ENCODE measurements at places on chromosomes 7 and 10. TPM values are rescaled to one million over a fixed set of nuclear protein-coding genes. Genes with fewer than 3 reads are reported as not detected.

The LEP gene
- total RNA-seq = not detected

The CYP26C1 gene
- total RNA-seq = not detected

The PNLIPRP2 gene
- total RNA-seq = not detected

The ABCF2 gene
- total RNA-seq = 26.9 TPM

The ZMIZ2 gene
- 134 TPM for total RNA-seq

The ANLN gene
- total RNA-seq = 64.3 TPM

The TFPI2 gene
- 0.86 TPM for total RNA-seq

The TSPAN12 gene
- not detected for total RNA-seq

The GPNMB gene
- 1.3 TPM for total RNA-seq

The PLEKHS1 gene
- total RNA-seq = not detected

The IL2RA gene
- 1,342 TPM for total RNA-seq

The CPEB3 gene
- 2.9 TPM for total RNA-seq

- H3K36me3 ChIP-seq = no peaks in the 10 kb centered on the region
- no peaks in the 10 kb centered on the region for H3K27me3 ChIP-seq
- H3K4me3 ChIP-seq = no peak overlapping the region
- H3K27ac ChIP-seq = no peak overlapping the region
Measured at GRCh38 chr7:19097165-19098055, 20.0 kb downstream of the TWIST1 start.

DNA sequence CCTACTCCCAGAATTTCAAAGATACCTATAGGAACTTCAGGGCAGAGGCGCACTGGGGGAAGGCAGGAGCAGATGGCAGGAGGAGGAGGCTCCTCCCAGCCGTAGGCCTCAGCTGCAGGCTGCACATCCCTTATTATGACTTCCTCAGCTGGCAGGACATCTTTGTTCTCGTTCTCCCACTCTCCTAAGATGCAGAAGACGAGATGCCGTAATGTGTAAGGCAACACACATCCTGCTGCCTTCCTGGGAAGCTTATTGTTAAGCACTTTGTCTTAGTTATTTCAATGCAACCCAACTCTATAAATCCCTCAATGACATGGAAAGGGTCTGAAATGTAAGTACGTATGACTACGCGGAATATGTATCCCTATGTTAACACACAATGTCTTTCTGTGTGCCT, 599.8 kb upstream of the MGMT start:
- no peak overlapping the region for H3K27ac ChIP-seq
- H3K4me1 ChIP-seq = no peaks in the 10 kb centered on the region
- no peaks in the 10 kb centered on the region for H3K27me3 ChIP-seq
- no peak overlapping the region for H3K4me3 ChIP-seq

DNA sequence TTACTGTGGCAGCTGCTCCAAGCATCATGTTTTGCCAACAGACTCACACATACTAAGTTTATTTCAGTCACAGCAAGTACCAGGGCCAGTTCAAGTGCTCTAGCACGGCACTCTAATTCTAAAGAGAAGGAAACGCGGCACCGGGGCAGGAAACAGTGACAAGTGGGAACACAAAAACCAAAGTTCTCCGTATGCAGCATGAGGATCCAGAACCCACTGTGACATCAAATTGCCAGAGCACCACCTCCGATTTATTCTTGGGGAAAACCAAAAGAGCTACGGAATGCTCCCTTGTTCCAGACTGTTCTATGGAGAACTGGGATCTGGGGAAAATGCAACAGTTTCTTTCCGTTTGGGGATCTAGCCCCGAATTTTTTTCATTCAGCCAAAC, 448 bp upstream of the PTER start:
- ATAC-seq = peak; percentile 1
- no peaks in the 10 kb centered on the region for H3K27me3 ChIP-seq
- H3K36me3 ChIP-seq = peaks cover 50% of the 10 kb centered on the region
- peaks cover 23% of the 10 kb centered on the region for H3K4me1 ChIP-seq
- peak overlapping the region; percentile 89 for H3K4me3 ChIP-seq
- peak overlapping the region; percentile 92 for H3K27ac ChIP-seq

DNA sequence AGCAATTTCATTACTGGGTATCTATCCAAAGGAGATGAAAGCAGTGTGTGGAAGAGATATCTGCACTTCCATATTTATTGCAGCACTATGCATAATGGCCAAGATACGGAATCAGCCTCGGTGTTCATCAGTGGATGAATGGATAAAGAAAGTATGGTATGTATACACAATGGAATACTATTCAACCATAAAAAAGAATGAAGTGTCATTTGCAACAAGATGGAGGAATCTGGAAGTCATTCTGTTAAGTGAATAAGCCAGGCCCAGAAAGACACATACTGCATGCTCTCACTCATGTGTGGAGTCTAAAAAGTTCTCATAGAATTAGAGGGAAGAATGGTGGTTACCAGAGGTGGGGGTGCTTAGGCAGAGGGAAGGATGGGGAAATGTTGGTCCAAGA, 35.3 kb downstream of the CREM start:
- no peak overlapping the region for H3K4me3 ChIP-seq
- no peaks in the 10 kb centered on the region for H3K4me1 ChIP-seq
- H3K36me3 ChIP-seq = peaks cover 11% of the 10 kb centered on the region
- no peaks in the 10 kb centered on the region for H3K27me3 ChIP-seq
- no peak for ATAC-seq

DNA sequence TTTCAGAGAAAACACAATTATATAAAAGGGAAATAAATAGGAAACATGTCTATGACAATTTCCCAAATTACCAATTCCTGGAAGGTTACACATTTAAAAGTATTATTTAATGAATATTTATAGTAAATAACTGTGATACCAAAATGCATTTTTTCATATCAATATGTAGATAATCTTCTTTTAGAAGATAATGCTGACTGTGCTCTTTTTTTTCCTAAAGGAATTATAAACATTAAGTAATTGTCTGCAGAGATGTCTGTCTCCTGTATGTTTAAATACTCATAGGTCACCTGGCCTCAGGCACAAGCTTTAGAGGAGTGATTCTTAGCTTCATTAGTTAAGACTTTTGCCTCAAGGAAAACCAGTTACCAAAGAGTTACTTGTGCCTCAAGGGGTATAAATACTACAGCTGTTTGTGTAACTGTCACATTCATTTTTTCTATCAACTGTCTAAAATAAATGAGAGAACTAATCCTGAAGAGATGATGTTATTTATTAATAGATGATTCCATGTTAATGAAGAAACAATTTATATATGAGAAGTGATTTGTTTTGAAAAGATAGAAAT, 77.1 kb downstream of the DNAJC1 start:
- H3K27me3 ChIP-seq = no peaks in the 10 kb centered on the region
- H3K4me1 ChIP-seq = no peaks in the 10 kb centered on the region
- H3K36me3 ChIP-seq = no peaks in the 10 kb centered on the region
- ATAC-seq = no peak
- H3K27ac ChIP-seq = no peak overlapping the region

DNA sequence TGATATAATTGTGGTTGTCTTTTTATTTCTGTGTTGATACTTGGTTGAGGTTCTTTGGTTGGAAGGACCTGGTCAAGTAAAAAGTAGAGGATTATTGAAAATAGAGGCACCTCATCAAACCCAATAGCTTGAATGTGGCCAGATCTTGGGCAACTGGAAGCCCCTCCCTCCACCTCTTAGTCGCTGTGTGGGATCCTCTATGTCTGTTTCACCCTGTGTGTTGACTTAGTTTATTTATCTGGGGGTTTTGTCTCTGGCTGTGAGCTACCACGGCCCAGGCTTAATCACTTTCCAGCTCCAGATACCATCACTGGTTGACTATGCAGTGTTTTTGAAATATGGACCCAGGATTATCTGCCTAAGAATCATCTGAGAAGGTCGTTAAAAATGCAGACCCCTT, 58.3 kb downstream of the AP3M1 start:
- H3K4me1 ChIP-seq = peaks cover 4% of the 10 kb centered on the region
- peak overlapping the region; percentile 65 for H3K27ac ChIP-seq
- H3K4me3 ChIP-seq = no peak overlapping the region
- H3K36me3 ChIP-seq = peaks cover 85% of the 10 kb centered on the region

DNA sequence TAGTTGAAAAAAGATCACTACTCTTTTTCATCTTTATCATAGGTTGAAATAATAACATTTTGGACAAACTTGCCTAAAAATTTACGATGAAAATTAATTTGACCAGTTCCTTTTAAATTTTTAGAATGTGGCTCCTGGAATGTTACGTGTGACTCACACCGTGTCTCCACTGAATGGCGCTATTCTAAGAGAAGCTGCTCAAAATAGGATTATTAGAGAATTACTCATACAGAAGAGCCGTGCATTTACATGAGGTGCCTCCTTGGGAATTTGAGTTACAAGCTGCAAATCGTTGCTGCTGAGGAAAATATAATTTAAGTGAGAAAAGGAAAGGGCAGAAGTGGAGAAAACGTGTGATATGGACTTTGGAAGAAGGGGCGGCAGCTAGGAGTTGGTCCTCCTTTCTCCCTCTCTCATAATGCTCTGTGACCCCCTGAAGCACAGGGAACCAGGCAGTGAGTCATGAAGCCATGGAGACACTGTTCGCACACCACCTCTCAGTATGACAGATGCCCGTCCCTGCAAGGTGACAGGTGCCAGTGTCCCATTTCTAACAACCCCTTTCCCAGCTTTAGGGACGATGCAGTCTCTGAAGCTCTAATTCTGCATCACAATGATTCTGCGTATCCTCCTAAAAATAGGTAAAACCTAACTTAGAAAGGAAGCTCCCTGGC, 323.2 kb upstream of the COBL start:
- no peaks in the 10 kb centered on the region for H3K36me3 ChIP-seq
- ATAC-seq = no peak
- no peak overlapping the region for H3K4me3 ChIP-seq
- H3K27ac ChIP-seq = no peak overlapping the region

DNA sequence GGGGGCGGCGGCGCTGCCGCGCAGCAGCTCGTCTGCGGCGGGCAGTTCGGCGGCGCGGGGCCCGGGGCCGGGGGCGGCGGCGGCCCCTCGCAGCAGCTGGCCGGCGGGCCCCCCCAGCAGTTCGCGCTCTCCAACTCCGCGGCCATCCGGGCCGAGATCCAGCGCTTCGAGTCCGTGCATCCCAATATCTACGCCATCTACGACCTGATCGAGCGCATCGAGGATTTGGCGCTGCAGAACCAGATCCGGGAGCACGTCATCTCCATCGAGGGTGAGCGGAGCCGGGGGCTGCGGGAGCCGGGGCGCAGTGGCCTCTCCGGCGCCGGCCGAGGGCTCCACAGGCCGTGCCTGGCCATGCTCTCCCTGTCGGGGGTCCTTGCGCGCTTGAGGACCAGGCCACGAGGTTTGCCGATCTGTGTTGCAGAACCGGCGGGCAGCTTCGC, 548 bp downstream of the AGAP3 start:
- peak overlapping the region; percentile 78 for H3K4me3 ChIP-seq
- peaks cover 19% of the 10 kb centered on the region for H3K4me1 ChIP-seq
- H3K27ac ChIP-seq = peak overlapping the region; percentile 50
- peak; percentile 28 for ATAC-seq
- peaks cover 20% of the 10 kb centered on the region for H3K36me3 ChIP-seq

- H3K27ac ChIP-seq = no peak overlapping the region
- H3K36me3 ChIP-seq = no peaks in the 10 kb centered on the region
- no peaks in the 10 kb centered on the region for H3K4me1 ChIP-seq
Measured at GRCh38 chr10:35300063-35300699, 36.1 kb upstream of the CCNY start.

- H3K27me3 ChIP-seq = peaks cover 3% of the 10 kb centered on the region
- H3K27ac ChIP-seq = no peak overlapping the region
- H3K36me3 ChIP-seq = no peaks in the 10 kb centered on the region
- peaks cover 5% of the 10 kb centered on the region for H3K4me1 ChIP-seq
Measured at GRCh38 chr7:151404216-151405011, 5.4 kb downstream of the WDR86 start.

- H3K27ac ChIP-seq = peak overlapping the region; percentile 32
- H3K4me3 ChIP-seq = no peak overlapping the region
- ATAC-seq = no peak
Measured at GRCh38 chr10:102624094-102624493, 20.2 kb upstream of the TRIM8 start.

GRCh38 chr7:150379441-150380379, 580 bp downstream of the ZNF775 start:
- peak overlapping the region; percentile 91 for H3K4me3 ChIP-seq
- ATAC-seq = no peak
- no peaks in the 10 kb centered on the region for H3K27me3 ChIP-seq
- peaks cover 33% of the 10 kb centered on the region for H3K4me1 ChIP-seq

DNA sequence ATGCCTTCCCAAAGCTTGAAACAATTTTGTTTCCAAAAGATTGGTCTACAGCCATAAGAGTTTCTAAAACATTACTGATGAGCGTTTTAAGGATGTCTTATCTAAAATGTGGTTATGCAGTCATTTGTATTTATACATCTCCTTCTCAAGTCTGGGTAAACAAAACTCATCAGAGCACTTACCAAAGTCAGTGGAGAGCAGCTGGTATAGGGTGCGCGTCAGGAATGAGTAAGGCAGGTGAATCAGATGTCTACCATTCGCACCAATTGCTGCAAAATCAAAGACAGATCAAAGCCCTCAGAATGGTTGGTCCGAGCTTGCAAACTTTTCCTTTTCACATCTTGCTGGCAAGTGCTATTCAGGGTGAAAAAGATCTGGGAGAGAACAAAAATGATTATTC, 65.6 kb upstream of the FAM171A1 start:
- H3K4me3 ChIP-seq = no peak overlapping the region
- H3K36me3 ChIP-seq = no peaks in the 10 kb centered on the region
- H3K4me1 ChIP-seq = no peaks in the 10 kb centered on the region
- ATAC-seq = no peak
- peaks cover 22% of the 10 kb centered on the region for H3K27me3 ChIP-seq

DNA sequence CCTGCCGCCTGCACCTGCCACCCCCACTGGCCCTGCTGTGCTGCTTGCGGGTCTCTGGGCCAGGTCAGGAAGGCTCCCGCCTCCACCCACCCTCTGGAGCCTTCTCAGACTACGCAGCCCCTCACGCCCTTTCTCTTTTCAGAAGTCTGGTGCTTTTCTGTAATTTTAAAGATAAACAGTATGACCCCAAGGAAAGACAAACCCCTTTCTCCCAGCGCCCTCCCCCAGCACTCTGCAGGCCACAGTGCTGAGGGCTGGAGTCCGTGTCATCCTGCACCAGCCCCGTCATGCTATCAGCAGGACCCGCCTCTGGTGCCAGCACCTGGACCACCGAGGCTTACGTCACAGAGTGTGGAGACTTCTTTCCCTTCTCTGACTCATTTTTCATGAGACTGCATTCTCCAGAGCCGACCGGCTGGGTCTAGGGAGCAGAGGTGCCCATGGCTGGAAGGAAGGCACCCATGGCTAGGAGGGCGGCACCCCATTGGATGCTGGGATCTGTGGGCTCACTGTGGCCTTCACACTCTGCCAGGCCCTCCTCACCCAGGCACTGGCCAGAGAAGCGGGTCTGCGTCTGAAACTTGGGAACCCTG, 53.4 kb downstream of the CFAP46 start:
- H3K4me3 ChIP-seq = no peak overlapping the region

DNA sequence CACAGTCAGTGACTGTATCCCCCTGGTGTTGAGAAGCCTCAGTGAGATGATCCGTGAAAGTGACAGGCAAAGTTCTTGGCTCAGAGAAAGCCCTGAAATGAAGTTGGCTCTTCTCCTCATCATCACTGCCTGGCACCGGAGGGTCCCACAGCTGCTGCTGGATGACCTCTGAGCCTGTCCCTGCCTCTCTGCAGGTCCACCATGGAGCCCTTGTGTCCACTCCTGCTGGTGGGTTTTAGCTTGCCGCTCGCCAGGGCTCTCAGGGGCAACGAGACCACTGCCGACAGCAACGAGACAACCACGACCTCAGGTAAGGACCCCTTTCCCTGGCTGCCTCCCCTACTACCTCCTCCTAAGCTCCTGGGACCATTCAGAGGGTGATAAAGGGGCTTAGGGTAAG, 85.5 kb downstream of the MKI67 start:
- peak overlapping the region; percentile 54 for H3K27ac ChIP-seq
- peaks cover 8% of the 10 kb centered on the region for H3K4me1 ChIP-seq
- no peak overlapping the region for H3K4me3 ChIP-seq
- no peaks in the 10 kb centered on the region for H3K27me3 ChIP-seq
- ATAC-seq = no peak
- no peaks in the 10 kb centered on the region for H3K36me3 ChIP-seq

GRCh38 chr10:515674-516073, 173.8 kb downstream of the DIP2C start:
- no peak overlapping the region for H3K27ac ChIP-seq
- no peaks in the 10 kb centered on the region for H3K36me3 ChIP-seq
- no peaks in the 10 kb centered on the region for H3K27me3 ChIP-seq
- no peak overlapping the region for H3K4me3 ChIP-seq

Data from activated T-helper 17 cell treated with anti-CD3 and anti-CD28 coated beads, Interleukin-2, amount 50 U/mL, for 72 hours (primary cell).